Stimulated activated CD8-positive, alpha-beta memory T cell treated with anti-CD3 and anti-CD28 coated beads, Interleukin-7, amount 100 ng/mL, for 1 hour (primary cell): ENCODE measurements at places on chromosomes 12 and 14.

DNA sequence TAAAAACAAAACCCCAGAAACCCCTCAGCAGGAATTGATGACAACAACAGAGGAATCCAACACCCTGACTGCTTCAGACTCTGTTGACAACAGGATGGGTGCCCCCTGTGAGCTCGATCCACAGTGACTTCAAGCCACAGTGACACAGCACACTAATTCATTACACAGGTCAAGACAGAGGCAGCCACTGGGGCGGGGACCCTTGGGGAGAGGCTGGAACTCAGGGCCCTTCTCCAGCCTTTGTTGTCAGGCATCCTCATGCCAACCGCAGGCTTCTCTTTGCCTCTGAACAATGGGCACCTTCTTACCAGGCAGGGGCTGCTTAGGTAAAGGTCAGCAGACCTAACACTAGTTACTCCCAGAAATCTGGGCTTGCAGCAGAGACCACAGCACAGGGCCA lies 37.6 kb downstream of the ACADS start:
- DNase-seq, result no peak

DNA sequence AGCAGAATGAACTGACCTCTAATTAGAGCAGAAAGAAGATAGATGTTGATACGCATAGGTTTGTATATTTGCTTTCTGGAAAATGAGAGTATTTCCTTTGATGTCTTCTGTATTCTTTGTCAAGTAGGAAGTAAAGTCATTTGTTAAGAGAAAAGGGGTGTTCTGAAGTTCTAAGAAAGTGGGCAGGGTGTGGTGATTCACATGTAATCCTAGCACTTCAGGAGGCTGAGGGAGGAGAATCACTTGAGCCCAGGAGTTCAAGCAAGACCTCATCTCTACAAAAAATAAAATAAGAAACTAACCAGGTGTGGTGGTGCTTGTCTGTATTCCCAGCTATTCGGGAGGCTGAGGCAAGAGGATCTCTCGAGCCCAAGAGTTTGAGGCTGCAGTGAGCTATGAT lies 2.8 kb downstream of the RHNO1 start:
- no peak for DNase-seq

DNA sequence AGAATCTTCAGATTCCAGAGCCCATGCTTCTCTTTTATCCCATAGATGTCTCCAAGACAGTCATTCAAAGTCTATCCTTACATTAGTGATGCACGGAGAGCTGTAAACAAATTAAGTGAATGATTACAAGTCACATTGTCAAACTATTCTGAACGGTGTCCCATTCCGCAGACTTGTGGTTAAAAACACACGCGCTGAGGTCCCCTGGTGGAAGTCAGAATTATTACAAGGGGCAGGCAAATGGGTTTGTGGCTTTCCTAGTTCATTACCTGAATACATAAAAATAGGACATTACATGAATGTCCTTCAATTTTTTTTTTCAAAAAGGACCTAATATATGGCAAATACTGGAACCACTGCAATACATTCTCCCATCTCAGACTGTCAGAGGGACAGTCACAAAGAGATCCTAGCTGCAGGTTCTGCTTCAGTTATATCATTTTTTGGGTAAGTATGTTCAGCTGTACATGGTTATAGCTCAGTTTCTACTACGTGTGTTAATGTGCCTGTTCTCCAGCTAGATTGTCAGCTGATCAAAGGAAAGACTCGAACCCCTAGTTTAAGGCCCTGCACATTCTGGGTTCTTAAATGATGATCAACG lies 53.1 kb upstream of the STON2 start:
- peak; percentile 18 for DNase-seq

- no peak for DNase-seq
Observed at GRCh38 chr14:37594238-37594970, 645 bp downstream of the FOXA1 start.

GRCh38 chr14:93040982-93041381 lies 74.7 kb downstream of the ITPK1 start:
- DNase-seq, result no peak
